ENCODE measurements at places on chromosomes 3 and 15. TPM values are rescaled to one million over a fixed set of nuclear protein-coding genes. Genes with fewer than 3 reads are reported as not detected.

The APOD gene
- 2.1 TPM for total RNA-seq

The LARP6 gene
- 108 TPM for total RNA-seq

The WDR72 gene
- not detected for total RNA-seq

The MCTP2 gene
- 5.6 TPM for total RNA-seq

Measured in fibroblast of lung (primary cell).